ENCODE measurements at places on chromosomes 12 and 14.

DNA sequence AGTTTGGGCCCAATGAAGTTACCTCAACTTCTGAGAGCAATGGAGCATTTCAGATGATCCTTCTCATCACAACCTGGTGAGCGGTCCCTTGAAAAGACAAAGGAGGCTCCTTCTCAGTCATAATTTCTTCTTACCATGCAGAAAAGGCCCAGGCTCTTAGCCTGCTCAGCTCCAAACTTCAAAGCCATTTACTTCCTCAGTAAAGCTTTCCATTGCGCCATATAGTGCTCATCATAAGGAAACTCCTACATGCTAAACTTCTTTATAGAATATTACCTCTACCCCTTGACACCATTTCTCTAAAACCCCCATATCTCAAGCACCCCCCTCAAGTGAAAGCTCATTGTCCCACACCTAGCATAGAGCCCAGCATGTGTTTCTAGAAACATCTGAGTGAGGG lies 127.1 kb downstream of the GTF2A1 start:
- DNase-seq, result no peak

DNA sequence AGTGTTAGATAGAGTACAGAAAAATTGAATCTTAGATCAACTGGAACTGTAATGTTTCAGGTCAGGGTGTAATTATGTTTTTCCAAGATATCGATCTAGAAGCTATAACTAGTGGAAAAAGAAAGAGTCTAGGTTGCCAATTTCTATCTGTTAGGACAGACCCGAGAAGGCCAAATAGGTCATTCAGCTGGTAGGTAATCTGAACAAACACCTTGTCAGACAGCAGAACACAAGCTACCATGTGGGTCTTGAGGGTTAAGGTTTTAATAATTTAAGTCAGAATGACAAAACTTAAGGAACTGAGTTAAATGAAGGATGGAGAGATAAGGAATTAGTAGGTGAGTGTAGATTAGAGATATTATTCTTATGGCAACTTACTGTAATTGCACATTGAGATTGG lies 44.9 kb upstream of the KCNMB4 start:
- no peak for DNase-seq

DNA sequence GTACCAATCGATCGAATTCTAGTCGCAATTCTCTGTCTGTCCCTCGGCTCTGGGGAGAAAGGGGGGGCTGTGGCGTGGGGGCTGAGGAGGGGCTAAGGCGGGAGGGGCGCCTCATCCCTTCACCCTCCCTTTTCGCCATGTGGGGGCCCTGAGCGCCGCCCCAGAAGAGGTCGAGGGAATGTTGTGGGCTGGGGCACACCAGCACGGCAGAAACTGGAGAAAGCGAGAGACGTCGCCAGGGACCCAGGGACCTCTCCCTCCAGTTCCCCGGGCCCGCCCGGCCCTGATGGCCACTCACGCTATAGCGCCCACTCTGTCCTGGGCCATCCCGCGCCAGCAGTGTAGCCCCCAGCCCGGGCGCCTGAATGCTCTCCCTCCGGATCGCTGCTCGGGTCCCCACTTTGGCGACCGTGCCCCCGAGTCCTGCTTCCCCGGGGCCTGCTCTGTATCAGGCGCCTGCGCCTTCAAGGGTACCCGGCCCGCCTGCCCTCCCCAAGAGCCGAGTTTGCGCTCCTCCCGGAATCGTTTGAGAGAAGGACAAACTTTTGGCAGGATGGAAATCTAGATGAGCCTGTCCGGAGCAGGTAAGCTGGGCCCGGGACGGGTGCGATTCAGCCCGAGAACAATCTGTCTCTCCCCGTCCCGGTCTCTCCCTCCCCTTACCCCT lies 62.6 kb downstream of the SMUG1 start:
- no peak for DNase-seq

DNA sequence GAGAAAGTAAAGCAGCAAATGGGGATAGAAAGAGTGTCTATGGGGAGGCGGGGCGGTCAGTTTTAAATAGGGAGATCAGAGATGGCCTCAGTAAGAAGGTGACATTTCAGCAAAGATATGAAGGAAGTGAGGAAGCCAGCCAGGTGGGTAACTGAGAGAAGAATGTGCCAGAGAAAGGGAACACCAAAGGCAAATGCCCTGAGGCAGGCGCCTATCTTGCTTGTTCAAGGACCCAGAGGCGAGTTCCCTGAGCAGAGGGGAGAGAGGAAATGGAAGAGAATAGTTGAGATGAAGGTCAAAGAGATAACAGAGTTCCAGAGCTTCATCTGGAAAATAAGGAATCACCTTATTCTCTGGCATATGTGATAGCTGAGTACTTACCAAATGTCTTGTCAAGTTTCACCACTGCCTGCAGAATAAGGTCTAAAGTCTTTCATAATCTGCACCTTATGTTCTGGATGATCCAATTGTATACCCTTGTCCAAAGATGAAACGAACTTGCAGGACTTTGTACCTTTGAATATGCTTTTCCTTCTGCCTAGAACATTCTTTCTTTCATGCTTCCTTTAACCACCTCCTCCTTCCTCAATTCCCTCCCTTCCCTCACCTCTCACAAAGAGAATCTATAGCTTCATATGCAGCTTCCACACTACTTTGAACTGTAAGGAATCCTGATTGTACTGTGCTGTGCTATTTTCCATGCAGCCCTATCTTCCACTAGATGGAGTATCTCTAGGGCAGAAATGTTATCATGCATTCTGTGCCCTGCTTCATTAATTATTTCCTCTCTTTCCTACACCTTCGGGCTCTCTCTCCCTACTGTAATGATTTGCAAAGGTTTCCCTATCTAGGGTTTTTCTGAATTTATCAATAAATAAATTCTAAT lies 38.5 kb downstream of the GNPTAB start:
- DNase-seq, result no peak

DNA sequence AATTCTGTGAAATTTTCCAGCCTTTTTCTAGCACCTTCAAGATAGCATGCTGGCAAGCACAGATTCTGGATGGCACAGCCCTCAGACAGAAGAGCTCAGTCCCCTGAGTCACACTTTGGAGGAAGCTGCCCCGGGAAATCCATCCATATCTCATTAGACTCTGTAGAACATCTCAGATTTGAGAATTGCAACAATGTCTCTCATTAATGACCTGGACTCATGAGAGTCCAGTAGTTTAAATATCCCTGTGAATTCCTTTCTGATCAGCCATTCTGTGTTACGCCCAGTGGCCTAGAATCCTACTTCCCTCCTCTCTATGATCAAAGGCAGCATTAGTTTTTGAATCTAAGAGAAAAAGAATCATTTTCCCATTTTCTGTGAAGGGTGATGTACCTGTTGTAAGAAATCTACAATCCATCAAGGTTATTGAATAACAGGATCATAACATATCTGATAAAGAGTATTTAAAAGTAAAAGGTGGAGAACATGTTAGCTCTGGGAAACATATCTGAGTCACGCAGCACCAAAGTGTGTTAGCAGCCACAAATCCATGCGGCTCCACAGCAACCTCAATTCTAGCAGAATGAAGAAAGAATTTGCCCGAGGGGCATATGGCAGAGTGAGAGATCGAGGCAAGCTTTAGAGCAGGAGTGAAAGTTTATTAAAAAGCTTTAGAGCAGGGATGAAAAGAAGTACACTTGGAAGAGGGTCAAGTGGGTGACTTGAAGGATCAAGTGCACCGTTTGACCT lies 855.6 kb upstream of the TMEM132C start:
- DNase-seq, result no peak

GRCh38 chr12:18145924-18146323 lies 55.9 kb upstream of the RERGL start:
- DNase-seq, result no peak

GRCh38 chr12:50240792-50241114 lies 42.6 kb downstream of the LIMA1 start:
- no peak for DNase-seq

GRCh38 chr12:108589028-108589839 lies 8.7 kb downstream of the TMEM119 start:
- no peak for DNase-seq

- DNase-seq, result no peak
Observed at GRCh38 chr12:132707241-132707640, 3.4 kb upstream of the PGAM5 start.

DNA sequence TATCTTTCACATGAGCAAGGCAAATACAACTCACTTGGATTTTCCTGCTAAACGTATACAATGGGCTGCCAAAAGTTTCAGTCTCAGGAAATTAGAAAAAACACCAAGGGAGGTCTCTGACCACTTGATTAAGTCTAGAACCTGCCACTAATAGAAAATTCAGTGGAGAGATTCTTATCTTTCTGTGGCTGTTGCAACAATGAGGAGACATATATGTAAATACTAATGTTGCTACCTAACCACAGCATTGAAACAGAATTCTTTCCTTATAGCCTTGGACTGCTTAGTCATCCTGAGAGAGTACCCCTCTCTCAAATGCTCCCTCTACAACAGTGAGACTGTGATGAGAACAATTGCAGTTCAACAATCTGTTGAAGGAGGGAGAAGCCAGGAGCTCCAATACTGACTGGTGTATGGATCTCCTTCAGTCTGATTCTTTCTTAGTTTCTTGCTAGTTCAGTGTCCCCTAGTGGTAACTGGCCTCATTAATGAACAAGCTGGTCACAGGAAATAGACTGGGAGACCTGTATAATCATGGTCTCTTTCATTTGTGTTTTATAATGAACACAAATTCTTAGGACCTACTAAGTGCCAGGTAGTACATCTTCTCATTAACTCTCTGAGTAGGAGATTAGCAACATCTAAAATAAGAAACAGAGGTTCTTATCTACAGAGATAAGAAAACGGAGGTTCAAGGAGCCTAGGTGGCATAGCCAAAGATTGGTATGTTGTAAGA lies 164.5 kb downstream of the SLC38A4 start:
- peak; percentile 46 for DNase-seq

DNA sequence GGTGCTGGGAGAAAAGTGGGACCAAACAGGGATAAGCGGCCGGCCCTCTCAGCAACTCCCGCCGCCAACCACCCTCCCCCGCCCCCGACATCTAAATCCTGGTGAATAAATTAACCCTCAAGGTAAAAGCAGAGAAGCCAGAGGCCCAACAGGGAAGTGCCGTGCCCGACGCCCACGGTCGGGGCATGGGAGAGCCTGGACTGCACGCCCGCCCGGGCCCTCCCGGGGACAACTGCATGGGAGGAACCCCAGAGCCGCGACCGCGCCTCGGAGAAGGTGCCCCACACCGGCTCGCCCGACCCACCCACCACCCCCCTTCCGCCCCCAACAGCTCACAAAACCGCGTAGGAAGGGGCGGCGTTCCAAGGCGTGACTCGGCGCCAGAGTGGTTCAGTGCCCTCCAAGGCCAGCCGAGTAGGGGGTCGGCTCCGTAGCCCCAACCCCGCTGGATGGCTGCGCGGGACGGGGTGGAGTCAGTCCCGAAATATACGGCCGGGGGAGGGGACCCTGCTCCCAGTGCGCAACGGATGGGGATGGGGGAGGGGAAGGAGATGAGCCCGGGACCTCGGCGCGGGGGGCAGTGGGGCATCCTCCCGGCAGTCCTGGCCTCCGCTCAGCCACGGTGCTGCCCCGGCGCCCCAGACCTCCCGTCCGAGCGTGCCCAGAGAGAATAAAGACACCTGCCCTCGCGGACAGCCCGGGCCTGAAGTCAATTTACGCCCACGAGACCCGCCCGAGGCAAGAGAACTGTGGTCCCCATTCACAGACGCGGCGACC lies 732 bp downstream of the SLC25A29 start:
- peak; percentile 70 for DNase-seq

All from GDM1 (cell line).